ENCODE measurements at places on chromosomes 6 and 20.

DNA sequence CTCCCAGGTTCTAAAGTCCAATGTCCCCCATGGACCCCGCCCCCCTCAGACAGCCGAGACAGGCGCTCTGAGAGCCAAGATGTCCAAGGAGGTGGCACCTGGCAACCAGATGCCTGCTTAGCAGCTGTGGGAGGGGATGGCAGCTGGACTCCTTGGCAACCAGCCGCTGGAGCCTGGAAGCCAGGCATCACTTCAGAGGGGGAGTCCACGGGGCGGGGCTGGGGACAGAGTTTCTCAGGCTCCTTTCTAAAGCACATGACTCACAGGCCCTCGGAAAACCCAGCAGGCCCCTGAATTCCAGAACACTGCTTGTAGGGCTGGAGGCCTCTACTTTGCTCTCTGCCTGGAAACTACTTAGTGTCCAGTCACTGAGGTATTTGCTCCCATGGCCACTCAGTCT is 51.5 kb downstream of the PREX1 start:
- no peak for DNase-seq

- no peak for DNase-seq
These were observed 55.4 kb downstream of the MBOAT1 start for GRCh38 chr6:20156824-20157223.

DNA sequence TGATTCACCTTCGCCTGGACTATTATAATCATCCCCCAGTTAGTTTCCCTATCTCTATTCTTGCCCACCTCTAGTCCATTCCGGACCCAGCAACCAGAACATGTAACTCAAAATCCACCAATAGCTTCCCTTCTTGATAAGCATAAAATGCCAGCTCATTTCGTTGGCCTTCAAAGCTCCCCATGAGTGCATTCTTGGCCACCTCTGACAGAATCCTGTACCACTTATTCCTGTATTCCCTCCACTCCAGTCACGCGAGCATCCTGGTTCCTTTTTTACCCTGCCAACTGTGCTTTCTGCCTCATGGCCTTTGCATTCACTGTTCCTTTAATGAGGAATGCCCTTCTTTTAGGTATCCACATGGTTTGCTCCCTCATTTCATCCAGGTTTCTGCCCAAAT is 36.7 kb downstream of the CYP24A1 start:
- no peak for DNase-seq

GRCh38 chr6:906920-907319 is 214.0 kb upstream of the EXOC2 start:
- no peak for DNase-seq

DNA sequence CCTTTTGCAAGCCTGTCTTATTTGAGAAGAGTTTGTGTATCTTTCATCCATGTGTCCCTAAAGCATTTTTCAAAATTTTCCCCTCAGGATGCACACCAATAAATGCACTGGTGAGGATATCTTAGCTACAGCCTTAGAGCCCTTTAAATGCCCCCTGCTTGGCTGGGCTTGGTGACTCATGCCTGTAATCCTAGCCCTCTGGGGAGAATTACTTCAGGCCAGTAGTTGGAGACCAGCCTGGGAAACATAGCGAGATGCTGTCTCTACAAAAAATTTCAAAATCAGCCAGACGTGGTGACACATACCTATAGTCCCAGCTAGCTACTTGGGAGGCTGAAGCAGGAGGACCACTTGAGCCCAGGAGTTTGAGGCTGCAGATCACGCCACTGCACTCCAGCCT is 33.8 kb upstream of the PLCB4 start:
- DNase-seq, result no peak

DNA sequence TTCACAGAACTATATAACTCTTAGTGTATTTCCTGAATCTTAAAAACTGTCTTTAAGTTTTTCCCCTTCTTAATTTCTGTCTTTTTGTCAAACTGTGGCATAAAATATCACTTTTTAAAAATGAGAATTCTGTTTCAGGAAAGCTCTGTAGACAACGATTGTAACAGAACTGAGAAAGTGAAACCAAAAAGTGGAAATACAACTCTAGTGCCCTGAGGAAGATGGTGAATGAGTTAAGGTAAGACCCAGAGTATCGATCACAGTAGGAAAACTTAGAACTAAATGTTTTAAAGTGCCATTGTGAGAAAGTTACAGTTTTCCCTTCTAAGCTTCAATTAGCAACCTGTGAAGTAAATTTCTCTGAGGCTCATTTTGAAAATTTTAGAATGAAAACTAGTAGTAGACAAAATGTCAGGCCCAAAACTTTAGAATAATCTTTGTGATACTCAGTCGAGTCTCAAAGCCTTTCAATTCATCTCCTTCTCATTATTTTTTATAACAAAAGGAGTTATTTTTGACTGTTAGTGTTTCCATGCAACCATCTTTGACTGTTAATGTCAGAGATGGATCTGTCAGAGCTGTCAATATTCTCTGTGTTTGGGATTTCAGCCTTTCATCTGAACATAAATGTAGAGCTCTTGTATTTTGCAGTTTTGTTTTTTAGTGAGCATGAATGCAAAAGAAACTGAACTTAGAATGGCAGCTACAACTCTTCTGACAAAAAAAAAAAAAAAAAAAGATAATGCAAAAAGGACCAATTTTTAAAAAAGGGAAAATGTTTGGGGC is 19.0 kb upstream of the TRDN start:
- DNase-seq, result no peak

- no peak for DNase-seq
These were observed 46.2 kb downstream of the TRAF3IP2 start for GRCh38 chr6:111559188-111560097.

DNA sequence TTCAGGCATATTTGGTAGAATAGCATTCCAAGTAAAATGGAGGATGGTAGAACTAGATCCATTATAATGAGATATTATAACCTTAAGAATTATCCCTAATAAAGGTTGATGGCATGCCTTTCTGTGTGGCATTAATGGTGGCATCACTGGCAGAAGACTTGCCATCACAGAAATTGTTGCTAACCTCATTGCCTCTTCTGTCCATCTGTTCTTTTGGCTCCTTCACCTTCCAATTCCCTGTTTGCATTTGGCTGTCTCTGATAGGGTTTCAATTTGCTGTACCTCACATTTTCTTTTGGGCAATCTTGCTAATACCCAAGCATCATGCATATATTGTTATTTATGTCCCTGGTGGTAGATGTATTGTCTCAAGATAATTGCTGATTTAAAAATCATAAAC is 98.9 kb downstream of the SMPDL3A start:
- no peak for DNase-seq

All from HT-29 (cell line).